Neural progenitor cell (in vitro differentiated cells): ENCODE measurements at places on chromosomes 7 and 10.

DNA sequence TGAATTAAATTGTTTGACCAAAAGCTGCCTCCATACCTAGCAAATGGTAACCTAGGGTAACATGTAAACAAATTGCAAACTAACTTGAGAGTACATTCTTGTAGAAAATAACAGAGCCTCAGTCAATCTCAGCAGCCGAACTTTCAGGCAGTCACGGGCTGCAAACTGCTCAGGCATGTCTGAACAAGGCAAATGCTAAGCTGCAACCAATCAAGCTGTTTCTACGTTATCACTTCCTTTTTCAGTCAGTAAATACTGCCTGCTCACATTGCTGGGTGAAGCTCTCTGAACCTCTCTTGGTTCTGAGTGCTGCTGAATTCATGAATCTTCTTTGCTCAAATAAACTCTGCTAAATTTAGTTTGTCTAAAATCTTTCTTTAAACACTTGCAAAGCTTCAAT lies 1212.4 kb downstream of the SORCS1 start:
- DNase-seq = peak; percentile 52

GRCh38 chr10:100282907-100283306 lies 3.6 kb downstream of the BLOC1S2 start:
- DNase-seq = no peak

- DNase-seq = no peak
Observed at GRCh38 chr7:104956753-104957450, 57.1 kb upstream of the KMT2E start.

DNA sequence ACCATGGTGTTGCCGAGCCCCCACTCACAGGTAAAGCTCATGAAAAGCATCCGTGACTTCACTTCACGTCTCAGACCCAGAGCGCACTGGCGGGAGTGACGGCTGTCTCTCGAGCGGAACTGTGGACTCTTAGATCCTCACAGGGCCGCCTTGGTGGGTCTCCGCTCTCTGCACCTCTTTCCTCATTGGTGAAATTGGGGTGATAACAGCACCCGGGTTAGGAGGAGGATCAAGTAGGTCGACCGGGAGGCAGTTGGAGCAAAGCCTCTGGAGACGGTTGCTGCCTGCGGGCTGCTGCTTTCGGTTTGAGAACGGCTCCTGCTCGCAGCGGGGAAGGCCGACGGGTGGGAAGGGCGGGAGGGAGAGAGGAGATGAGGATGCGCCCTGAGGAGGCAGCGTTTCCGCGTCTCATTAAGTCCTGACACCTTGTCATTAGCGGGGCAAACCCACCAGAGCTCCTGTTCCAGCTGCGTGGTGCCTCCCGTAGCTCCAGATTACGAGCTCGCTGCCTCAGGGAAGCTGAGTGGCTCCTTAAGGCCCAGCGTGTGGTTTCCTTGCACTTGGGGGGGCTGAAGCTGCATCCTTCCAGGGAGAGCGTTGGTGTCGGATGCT lies 51.9 kb upstream of the CFAP46 start:
- DNase-seq = peak; percentile 22

DNA sequence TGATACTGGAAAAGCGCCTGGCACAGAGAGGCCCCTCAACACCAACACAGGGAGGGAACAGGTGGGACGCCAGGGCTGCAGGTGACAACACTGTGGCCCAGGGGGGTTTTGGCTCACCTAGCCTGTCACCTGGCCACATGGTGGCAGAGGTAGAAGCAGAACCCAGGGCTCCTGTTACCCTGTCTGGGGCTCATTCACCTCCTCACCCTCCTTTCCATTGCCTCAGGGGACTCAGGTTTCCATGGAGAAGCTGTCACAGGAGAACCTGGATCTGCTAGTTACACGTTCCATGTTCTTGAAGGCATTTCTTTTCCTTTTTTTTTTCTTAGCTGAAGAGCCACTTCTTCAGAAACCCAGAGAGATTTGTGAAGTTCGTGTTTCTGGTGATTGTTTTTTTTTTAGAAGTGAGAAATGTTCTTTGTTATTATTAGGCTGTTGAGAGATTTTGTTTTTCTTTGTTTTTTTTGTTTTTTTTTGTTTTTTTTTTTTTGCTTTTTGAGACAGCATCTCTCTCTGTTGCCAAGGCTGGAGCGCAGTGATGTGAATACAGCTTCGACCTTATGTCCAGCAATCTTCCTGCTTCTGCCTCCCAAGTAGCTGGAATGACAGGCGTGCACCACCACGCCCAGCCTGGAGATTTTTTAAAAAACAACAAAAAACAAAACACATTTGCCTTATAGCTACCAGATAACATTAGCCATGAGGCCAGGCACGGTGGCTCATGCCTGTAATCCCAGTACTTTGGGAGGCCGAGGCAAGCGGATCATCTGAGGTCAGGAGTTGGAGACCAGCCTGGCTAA lies 16.0 kb downstream of the DENND2A start:
- no peak for DNase-seq

DNA sequence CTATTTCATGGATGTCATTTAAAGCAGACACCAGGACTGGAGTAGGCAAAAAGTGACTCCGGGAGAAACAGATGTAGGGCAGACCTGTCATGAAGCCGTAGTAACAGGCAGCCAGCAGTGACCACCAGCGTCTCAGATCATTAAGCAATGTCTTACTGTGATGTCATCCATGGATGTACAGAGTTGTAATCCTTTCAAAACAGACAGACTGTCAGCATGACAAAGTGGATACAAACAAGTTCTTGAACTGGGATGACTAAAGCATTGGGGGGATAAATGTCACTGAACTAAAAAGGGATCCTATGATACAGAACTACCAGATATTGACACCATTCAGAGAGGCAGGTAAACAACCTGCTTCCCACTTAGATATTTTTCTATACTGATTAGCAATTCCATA lies 675.5 kb downstream of the PARD3 start:
- no peak for DNase-seq

GRCh38 chr7:30286749-30287148 lies 2.4 kb downstream of the ZNRF2 start:
- no peak for DNase-seq

- no peak for DNase-seq
Observed at GRCh38 chr10:105605918-105606317, 964.8 kb downstream of the SORCS3 start.
